ENCODE measurements at places on chromosomes 7 and 10.

- no peak for DNase-seq
Observed at GRCh38 chr10:125547010-125547650, 135.8 kb downstream of the TEX36 start.

- no peak for DNase-seq
Observed at GRCh38 chr10:129525401-129525801, 58.4 kb downstream of the MGMT start.

GRCh38 chr10:117754770-117755658, 212.5 kb downstream of the EMX2 start:
- DNase-seq, result no peak

DNA sequence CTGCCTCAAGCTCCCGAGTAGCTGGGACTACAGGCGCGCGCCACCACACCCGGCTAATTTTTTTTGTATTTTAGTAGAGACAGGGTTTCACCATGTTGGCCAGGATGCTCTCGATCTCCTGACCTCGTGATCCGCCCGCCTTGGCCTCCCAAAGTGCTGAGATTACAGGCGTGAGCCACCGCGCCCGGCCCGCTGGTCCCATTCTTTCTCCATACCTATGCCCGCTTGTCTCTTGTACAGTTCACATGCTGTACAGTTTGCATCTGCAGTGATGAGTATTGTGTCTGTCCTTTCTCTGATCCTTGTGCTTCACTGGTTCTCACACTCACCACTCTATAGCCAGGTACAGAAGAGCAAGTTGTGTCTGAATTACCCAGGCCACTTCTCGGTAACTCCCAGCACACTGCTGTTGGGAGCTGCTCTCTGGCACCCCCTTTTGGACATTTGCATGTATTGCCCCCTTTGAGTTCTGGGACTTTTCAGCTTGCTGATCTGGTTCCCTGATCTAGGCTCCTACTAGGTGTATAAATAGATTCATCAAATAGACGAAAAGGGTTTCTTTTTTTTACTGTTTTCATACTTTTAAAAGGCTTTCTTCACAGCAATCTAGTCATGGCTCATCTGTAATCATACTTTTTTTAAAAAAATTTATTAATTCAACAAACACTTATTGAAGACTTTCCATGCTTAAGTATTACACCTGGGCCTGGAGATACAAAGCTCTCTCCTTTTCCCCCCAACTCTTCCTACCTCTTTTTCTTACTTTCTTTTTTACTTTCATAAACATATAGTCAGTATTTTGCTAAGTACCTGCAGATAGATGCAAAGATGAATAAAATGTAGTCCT, 53.5 kb downstream of the AOAH start:
- peak; percentile 81 for DNase-seq

DNA sequence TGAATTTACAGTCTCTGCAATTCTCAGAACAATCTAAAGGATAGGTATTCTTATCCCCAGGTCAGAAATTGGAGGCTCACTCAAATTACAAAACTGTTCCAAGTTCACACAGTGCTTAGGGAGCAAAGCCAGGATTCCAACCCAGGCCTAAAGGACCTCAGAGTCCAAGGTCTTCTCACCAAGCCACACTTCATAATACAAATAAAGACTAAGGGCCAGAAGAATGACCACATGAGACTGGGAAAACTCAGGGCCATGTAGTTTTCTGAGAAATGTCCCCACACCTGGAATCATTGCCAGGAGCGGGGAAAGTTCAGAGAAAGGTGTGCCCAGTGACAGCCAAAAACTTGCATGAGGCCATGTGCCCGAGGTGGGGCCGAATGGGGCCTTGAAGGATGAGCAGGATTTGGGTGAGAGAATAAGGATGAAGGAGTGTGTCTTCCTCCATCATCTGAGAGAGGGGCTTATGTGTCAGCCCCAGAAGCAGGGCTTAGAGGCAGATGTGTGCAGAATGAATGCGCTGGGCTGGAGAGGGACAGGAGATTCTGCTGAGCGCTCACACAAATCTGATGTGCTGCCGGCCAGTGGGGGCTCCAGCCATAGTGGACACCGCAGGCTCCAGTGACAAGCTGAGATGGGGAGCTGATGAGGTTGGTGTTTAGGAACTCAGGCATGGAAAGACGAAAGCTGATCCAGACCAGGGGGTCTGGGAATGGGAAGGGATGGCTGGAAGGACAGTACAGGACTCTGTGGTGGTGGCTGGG, 35.9 kb downstream of the BLNK start:
- DNase-seq, result no peak

GRCh38 chr7:138029941-138030340, 28.1 kb upstream of the CREB3L2 start:
- no peak for DNase-seq

GRCh38 chr7:109449760-109450159, 880.1 kb downstream of the DNAJB9 start:
- no peak for DNase-seq

- DNase-seq, result no peak
Observed at GRCh38 chr10:5546891-5547680, 22.3 kb downstream of the CALML3 start.

GRCh38 chr7:123612024-123612423, 10.4 kb downstream of the ASB15 start:
- DNase-seq, result no peak

- DNase-seq, result no peak
Observed at GRCh38 chr10:95242581-95243317, 48.1 kb downstream of the PDLIM1 start.

DNA sequence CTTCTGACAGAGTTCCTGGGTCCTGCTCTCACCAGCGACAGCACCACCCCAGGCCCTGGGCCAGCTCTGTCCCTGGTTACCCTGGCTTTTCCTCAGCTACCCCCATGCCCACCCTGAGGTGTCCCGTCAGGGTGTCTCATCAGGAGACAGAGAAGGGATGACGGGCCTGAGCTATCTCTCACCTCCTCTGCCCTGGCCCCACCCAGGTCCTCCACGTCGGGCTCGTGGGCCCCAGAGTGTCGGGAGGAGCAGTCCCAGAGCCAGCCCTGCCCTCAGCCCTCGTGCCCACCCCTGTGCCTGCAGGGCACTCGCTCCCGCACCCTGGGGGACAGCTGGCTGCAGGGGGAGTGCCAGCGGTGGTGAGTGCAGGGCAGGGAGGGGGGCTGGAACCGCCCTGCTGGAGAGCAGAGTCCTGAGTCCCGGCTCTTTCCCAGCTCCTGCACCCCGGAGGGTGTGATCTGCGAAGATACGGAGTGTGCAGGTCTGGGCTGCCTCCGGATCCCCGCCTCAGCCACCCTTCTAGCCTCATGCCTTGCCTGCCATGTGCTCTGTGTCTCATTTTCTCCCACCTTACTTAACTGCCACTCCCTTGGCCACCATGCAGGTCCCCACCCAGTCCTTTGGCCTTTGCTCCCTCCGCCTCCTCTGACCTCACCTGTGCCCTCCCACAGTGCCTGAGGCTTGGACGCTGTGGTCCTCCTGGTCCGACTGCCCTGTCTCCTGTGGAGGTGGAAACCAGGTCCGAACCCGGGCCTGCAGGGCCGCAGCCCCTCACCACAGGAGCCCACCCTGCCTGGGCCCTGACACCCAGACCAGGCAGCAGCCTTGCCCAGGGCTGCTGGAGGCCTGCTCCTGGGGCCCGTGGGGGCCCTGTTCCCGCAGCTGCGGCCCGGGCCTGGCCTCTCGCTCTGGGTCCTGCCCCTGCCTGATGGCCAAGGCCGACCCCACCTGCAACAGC, 16.7 kb upstream of the ZNF862 start:
- no peak for DNase-seq

- DNase-seq, result no peak
Observed at GRCh38 chr7:91720260-91720937, 160.1 kb downstream of the MTERF1 start.

GRCh38 chr10:13690281-13690825, 103.6 kb downstream of the PRPF18 start:
- no peak for DNase-seq

DNA sequence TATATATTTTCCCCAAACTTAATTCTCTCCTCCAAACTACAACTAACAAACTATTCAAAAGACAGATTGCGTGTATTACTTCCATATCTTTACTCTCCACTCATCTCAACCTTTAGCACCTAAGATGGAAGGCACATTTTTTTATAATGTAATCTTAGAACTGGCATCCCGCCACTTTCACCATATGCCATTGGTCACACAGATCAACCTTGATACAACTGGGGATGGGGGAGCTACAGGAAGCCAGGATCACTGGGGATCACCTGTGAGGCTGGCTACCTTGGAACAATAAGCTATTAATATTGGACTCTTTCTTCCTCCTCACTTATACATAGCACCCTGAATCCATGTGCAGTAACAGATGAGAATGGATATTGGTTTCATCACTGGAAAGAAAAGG, 469.6 kb upstream of the LRRN3 start:
- no peak for DNase-seq

- no peak for DNase-seq
Observed at GRCh38 chr7:85094046-85094725, 92.7 kb downstream of the SEMA3D start.

DNA sequence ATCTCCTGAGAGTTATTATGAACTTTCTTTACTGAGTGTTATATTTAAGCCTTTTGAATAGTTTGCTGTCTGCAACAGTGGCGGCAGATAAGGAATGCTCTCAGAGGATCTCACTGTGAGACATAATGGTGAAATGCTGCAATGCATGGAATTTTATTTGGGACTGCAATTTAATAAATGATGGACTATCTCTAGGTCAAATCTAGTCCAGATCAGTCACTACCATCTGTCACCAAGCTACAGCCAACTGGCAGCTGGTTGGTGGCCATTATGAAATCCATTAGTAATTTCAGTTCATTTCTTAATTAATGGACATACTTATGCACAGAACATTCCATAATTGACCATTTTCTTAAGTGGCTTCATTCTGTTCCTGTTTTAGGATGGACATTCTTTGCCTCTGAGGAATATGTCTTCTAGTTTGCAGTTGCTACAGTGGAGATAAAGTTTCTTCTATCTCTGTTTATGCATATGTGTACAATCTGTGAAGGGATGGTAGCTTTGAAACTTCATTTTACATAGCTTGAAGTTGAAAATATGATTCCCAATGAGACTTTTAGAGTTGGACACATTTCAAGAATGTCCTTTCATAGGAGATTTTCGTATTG, 586.6 kb downstream of the SUGCT start:
- DNase-seq, result no peak

DNA sequence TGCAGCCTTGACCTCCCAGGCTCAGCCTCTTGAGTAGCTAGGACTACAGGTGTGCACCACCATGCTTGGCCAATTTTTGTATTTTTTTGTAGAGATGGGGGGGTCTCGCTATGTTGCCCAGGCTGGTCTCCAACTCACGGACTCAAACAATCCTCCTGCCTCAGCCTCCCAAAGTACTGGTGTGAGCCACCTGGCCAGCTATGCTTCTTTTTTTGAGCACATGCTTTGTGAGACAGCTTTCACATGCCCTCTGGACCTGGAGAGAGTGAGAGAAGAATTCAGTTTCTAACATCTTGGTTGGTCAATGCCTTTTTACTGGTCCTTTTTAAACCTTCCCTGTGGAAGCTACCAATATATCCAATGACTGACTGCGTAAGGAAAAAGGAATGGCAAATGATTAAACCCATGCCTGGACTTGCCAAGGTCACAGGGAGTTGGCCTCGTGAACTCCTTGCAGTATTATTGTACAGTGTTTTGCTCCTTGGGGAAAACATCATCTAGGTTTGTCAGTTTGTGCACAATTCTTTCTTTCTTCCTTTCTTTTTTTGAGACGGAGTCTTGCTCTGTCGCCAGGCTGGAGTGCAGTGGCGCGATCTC, 6.2 kb upstream of the FOXK1 start:
- DNase-seq, result no peak

GRCh38 chr10:17200912-17201793, at the start of gene TRDMT1:
TRDMT1 (minus strand) TSS chr10:17201672; CDS start chr10:17201634, 38 bp downstream.
- peak; percentile 87 for DNase-seq

DNA sequence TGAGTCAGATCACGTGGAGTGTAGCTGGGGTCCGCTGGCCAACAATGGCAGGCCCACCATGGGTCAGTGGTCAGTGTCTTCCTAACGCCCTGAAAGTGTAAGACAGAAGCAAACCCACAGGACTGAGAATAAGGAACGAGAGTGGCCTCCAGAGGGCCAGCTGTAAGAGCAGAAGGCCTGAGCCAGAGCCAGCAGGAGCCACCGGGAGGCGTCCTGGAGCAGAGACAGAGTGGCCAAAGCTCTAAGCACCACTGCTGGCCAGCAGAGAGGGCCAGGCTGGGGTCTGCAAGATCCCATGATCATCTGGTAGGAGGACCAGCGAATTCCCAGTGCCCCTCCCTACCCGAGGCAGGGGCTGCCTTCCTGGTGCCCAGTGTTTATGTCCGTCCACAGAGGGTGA, 9.2 kb downstream of the CCDC201 start:
- DNase-seq, result no peak

- no peak for DNase-seq
Observed at GRCh38 chr10:80406204-80406603, 2.1 kb upstream of the PRXL2A start.

GRCh38 chr10:130463876-130464364, 327.7 kb downstream of the GLRX3 start:
- DNase-seq, result no peak

DNA sequence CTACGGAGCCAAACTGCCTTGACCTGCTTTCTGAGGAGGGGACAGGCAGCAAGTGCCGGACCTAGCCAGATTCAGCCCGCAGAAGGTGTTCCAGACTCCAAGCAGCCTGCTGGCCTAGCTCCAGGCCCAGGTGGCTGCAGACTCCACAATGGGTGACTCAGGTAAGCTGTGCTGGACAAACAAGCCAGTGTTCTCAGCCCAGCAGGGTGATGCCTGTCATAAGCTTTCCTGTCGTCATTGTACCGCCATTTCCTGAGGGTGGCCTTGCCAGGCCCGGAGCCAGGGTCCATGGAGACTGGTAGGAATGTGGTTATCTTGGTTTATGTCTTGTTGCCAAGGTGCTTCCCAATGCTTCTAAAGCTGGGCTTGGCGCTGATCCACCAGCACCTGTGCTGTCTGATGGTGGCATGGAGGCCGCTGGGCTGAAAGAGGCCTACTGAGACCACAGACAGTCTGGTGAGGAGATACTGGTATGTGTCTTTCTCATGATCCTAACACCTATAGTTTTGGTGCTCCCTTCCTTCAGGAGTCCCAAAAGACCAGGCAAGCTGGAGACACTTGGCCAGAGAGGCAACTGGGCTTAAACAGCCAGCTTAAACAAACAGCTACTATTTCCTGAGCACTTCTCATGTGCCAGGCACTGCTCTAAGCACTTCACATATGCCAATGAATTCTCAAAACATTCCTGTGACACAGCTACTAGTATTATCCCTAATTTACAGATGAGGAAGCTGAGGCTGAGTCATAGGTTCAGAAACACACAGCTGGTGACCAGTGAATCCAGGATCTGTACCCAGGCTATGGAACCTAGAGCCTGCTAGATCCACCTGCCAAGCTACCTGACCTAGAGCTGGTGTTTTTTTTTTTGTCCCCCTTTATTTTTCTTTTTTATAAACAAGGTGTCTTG, 42.0 kb downstream of the ZC3HC1 start:
- no peak for DNase-seq

- DNase-seq, result no peak
Observed at GRCh38 chr7:116395141-116395791, 104.3 kb upstream of the CAV2 start.
